ENCODE measurements at places on chromosomes 3 and 15.

GRCh38 chr3:113541519-113541918 is 9.2 kb downstream of the SIDT1 start:
- DNase-seq: no peak

DNA sequence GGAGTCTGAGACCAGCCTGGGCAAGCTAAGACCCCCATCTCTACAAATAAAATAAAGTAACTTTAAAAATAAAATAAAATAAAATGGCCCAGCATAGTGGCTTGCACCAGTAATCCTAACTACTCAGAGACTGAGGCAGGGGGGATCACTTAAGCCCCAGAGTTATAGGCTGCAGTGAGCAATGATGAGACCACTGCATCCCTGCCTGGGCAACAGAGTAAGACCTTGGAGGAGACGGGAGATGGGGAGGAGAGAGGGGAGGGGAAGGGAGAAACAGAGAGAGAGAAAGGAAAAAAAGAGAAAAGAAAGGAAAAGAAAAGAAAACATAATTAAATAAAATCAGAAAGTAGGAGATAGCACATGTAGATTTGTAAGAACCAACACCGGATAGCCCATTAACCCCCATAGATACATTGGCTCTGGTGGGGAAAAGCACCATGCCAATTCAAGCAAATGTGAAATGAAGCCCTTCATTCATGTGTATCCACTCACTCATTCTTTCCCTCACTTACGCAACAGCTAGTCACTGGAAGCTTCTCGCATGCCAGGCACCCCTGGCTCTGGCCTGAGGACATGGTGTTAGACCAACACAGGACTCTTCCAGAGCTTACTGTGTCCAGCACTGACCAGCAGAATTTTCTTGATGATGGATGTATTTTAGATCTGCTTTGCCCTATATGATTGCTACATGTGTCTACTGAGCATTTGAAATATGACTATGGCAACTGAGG is 183.2 kb downstream of the MAGI1 start:
- peak; percentile 78 for DNase-seq

DNA sequence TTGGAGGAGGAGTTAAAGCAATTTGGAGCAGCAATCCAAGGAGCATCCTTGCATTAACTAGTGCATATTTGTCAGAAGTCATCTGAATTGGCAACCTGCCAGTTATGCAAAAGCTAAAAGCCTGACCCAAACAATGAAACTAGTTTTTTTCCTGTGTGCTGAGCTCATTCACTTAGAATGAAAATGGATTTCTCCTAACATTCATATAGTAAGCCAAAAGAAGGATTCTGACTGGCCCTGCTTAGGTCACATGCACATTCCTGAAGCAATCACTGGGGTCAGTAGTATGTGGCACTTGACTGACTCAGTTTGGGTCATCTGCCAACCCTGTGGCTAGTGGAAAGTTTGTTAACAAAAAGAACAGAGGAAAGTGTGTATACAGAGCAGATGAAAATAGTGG is 30.5 kb downstream of the OXSM start:
- DNase-seq: no peak

DNA sequence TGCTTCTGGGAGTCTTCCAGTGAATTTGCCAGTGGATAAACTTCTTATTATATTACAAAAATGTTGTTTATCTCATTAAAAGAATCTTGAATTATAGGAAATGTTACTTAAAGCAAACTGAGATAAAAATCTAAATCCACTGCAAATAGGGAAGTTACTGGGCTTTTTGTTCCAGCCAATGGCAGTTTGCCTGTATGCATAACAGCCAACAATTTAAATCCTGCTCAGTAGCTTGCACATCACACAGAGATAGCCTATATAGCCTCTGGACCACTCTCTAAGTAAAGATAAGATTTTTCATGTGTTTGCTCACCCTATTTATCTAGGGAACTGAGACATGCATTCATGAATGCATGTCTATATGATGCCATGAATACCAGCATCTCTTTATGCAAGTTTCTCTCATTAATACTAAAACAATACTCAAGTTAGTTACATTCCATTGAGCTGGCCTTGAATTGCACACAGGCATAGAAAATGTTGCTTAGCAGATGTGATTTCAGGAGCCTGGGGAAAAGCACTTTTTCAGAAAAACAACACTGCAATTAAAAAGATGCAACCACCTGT is 92.1 kb upstream of the GPR149 start:
- no peak for DNase-seq

DNA sequence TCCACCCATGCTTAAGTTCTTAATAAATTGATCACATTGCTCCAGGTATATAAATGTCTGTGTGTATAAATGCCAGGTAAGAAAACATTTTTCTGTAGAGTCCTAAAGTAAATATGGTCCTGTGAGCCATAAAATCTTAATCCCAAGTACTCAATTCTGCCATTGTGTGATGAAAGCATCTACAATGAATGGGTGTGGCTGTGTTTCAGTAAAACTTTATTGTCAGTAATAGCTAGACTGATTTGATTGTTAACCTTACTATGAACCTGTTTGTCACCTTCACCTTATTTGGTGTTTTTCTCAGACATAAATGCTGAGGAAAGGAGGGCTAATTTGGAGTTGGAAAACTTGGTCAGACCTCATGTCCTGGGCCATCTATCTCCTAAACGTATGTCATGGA is 683.5 kb upstream of the GRM7 start:
- DNase-seq: no peak

GRCh38 chr3:183038757-183039156 is 58.4 kb upstream of the DCUN1D1 start:
- DNase-seq: peak; percentile 92

GRCh38 chr15:28112101-28112760 is 13.1 kb upstream of the OCA2 start:
- no peak for DNase-seq

DNA sequence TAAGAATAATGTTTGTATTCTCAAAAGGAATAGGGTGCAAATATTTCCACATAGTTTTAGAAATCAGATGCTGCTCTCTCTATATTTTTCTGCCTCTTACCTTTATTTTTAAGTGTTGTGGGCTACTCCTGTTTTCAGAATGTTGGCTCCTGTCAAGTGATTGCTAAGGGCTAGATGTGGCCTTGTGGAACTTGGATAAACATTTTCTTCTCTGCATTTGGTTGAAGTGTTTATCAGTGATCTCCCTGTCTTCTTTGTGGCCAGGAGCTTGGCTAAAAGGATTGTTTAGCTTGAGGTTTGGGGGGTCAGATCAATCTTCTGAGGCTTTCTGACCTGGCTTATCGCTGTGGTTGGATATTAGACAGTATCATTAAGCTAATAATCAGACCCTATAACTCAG is 112.6 kb downstream of the TCF12 start:
- DNase-seq: no peak

DNA sequence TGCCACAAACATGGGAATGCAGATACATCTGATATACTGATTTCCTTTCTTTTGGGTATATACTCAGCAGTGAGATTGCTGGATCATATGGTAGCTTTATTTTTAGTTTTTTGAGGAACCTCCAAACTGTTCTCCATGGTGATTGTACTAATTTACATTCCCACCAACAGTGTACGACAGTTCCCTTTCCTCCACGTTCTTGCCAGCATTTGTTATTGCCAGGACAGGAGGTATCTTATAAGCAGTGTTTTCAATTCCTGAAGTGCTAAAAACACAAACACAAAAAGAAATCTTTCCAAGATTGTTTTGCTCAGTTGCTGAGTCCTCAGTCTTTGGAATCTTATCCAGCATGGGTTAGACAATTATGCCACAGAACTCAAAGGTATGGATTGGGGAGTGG is 13.5 kb downstream of the GTF2E1 start:
- DNase-seq: no peak

- DNase-seq: no peak
Measured at GRCh38 chr15:100879464-100880138, at the start of gene ALDH1A3. ALDH1A3 (plus strand) TSS chr15:100879831; CDS start chr15:100879908, 77 bp downstream.

- DNase-seq: no peak
Measured at GRCh38 chr15:79035814-79036213, 54.8 kb downstream of the RASGRF1 start.

DNA sequence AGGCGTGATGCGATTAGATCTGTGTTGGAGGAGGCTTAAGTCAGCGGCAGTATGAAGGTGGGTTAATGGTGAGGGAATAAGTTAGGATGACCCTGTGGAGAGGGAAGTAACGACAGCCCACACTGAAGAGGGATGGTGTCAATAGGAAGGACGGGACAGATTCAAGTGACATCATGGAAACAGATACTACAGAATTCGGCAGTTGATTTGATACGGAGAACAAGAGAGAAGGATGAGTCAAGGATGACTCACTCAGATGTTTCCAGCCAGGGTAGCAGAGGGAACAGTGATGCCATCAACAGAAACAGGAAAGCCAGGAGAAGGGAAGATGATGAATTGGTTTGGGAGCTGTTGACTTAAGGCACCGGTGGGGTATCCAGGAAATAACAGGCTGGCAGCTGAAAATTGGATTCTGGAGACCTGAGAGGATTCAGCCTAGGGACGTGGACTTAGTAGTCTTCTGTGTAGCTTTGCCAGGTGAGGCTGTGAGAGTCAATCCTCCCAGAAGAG is 38.0 kb downstream of the SHC4 start:
- DNase-seq: no peak

GRCh38 chr15:90080818-90081393 is 21.4 kb downstream of the IDH2 start:
- DNase-seq: no peak

- DNase-seq: no peak
Measured at GRCh38 chr3:78913711-78914110, 854.1 kb downstream of the ROBO1 start.

DNA sequence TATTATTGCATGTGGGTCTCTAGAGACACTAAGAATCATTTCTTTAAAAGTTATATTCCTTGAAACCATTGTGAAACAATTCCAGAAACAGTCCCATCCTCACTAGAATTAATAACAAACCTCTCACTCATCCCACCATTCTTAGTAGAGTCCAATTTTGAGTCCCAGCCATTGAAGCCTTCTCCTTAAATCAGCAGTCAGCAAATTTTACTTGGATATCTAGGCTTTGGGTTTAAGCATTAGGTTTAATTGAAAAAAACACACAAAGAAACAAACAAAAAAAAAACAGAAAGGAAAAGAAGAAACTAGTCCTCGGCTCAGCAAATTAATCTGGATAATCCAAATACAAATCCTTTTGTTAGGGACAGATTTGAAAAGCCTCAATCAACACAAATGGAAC is 109.3 kb downstream of the LRRC3B start:
- DNase-seq: no peak

GRCh38 chr15:45107941-45108630 is 5.9 kb downstream of the DUOX2 start:
- no peak for DNase-seq

DNA sequence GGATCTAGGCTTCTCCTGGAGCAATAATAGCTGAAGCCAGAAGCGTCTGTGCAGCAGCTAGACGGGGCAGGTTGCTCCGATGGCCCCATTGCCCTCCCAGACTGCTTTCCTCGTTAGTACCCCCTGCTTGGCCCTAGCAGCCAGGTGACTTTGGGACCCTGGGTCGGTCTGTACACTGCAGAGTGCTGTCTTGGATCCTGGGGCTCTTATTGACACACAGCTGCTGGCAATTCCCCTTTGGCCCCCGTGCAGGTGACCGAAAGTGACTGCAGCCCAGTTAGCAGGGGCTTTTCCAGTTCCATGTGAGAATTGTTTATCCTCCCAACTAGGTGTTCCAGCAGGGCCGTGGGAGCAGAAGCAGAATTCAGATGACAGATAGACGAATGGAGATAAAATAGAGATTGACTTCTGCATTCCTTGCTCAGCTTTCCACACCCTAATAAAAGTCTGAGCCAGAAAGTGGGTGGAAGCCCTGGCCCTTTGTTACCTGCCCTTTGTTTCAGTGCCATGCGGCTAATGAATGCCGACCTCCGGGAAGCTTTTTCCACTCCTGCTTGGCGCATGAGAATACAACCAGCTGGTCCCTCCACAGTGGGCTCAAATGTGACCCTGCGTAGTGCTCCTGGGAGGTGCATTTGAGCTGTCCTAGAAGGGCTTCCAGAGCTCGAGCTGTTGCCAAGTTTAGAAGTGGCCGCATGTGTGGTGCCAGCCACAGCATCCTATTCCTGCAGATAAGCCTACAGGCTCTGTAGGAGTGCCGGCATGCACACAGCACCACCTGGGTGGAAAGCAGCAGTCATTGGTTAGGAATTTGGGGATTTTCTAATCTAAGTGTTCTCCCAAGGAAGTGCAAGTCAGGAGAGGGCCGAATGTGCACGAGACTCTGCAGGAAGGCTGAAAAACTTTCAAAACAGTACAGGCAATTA is 94.4 kb downstream of the SLCO3A1 start:
- DNase-seq: no peak

DNA sequence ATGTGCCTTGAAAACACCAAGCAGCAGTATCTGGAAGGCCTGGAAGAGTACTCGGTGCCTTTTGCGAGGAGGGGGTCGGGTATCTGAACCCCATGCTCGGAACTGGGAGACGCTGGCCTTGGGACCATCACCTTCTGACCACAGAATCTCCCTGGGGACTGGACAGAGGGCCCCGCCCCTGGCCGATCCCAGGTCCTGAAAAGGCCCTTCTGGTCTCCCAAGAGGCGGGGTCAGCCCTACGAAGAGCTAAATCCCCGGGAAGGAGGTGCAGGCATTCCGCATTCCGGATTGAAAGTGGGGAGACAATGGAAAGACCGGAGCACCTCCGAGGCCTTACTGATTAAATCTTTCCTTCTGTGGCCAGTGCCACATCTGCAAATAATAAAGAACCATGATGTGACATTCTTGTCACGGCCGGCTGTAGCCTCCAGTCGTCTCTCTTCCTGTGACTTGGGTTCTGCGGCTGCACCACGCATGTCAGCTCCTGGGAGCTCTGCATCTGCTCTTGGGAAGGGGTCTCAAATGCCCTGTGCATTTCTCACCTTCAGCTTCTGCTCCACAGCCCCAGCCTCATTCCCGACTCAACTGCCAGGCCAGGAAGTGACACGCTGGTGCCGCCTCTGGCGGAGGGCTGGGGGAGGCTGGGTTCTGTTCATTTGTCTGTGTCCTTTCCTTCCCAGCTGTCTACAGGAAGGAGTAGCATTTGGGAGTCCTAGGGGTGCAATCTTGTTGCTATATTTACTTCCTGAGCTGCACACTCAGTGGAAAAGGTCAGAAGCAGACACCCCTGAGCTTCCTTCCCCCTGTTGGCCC is 173.5 kb downstream of the KLF13 start:
- DNase-seq: no peak

DNA sequence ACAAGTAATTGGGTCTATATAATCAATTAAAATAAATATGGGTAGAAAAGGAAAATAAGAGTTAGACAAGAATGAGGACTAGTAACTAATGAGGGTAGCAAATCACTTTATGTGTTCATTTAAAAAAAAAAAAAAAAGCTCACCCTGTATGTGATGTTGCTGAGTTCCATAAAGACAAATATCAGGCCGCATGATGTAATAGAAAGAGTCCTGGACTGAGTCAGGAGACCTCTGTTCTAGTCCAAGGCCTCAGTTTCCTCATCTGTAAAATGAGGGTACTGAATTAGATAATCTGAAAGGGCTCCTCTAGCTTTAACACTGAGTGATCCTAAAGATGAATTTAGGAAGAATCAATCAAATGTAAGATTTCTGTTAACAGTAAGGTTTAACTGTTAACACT is 117.6 kb downstream of the TBL1XR1 start:
- no peak for DNase-seq

- no peak for DNase-seq
Measured at GRCh38 chr15:58669108-58669507, 80.4 kb downstream of the ADAM10 start.

- no peak for DNase-seq
Measured at GRCh38 chr3:112446343-112446742, 52.9 kb downstream of the BTLA start.

- no peak for DNase-seq
Measured at GRCh38 chr15:94327356-94327936, 96.1 kb downstream of the MCTP2 start.

- DNase-seq: peak; percentile 88
Measured at GRCh38 chr3:52845157-52845556, 10.3 kb upstream of the MUSTN1 start.

Measured in left lobe of liver (tissue), 2 donors.